ENCODE measurements at places on chromosomes 11 and 22.

DNA sequence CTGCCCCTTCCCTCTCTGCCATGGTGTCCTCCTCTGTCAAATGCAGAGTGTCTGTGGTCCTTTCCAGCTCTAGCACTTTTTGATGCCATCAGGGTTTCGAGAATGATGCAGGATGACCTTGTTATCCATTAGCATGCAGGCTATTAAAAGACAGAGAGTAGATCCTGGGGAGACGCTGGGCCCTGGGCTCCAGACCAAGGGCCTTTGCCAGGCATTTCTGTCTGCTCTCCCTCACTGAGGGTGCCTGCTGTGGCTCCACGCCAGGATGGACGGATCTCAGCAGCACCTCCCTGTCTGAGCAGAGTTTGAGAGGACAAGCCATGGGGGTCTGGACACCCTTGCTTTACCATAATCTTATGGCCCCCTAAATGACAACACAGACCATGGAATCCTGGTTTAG lies 110.8 kb upstream of the CD82 start:
- DNase-seq, result no peak

- DNase-seq, result peak; percentile 93
These were observed 2.8 kb downstream of the RIC8A start for GRCh38 chr11:210122-210802.

DNA sequence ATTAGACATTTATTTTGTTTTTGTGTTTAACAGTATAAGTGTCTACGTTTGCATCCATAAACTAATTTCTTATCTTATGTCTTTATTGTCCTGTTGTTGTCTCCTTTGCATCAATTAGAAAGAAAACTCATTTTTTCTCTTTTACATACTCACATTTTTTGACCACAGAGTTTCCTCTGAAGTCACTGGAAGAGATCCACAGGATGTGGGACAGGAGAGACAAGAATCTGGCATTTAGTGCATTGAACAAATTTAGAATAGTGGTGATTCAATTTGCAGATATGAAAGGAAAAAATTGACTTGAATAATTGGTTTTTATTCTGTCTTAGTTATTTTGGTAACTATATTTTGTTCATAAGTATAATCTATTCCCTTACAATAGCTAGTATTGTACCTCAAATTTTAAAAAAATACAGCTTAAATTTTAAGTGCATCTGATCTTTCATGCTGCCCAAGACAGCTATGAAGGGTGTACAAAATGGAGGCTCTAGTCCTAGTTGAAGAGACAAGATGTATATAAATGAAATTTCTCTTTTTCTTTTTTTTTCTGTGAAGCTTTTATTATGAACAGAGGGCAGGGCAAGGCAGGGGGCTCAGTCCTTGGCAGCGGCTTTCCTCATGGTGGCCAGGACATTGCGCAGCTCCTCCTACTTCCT lies 24.4 kb downstream of the HORMAD2 start:
- DNase-seq, result peak; percentile 40

- DNase-seq, result peak; percentile 41
These were observed 1.6 kb downstream of the EFEMP2 start for GRCh38 chr11:65870706-65871681.

DNA sequence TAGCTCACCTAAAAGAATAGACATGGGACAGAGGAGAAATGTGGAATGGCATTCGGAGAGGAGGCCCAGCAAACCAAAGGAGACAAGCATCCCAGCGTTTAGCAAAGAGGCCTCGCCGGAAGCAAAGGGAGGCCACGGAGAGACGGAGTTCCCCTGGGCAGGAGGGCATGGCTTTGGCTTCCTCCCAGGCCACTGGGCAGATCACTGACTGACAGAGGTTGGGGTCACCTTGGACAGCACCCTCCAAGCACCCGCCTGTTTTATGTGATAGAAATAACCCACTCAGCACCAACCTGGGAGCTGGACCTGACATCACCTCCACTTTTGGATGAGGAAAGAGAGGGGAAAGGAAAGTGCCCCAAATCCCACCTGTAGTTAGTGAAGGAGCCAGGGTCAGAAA lies 434.1 kb downstream of the BRD1 start:
- DNase-seq, result no peak

GRCh38 chr11:87304412-87304811 lies 266.7 kb downstream of the TMEM135 start:
- no peak for DNase-seq

DNA sequence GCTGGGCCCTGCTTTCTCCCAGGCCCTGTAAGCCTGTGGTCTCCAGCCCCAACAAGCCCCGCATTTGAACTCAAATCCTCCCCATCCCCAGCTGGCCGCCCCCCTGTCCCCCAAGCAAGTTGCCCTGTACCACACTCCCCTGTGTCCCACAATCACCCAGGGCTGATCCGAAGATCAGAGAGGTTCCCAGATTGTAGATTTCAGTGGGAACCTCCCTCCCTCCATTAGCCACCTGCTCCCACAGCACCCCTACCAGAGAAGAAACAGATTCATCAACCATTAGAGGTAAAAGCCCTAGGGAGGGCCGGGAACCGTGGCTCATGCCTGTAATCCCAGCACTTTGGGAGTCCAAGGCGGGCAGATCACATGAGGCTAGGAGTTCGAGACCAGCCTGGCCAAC lies 107.5 kb downstream of the FEZ1 start:
- no peak for DNase-seq

- no peak for DNase-seq
These were observed 1427.1 kb downstream of the LRRC4C start for GRCh38 chr11:40032331-40032730.

DNA sequence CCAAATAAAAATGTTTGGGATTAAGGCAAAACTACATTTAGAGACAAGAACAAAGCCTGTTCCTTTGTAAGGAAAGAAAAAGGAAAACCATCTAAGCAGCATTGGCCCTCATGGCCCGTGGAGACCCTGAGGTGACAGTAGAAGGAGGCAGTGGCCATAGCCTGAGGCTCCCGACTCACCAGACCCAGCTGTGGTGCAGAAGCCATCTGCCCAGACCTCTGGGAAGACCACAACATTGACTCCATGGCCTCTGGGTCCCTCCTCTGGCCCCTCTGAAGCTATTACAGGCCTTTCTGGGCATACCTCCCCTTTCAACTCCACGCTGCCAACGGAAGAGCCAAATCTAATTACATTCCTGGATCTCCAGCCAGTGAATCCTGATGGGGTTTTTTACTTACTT lies 6.4 kb downstream of the PRAME start:
- peak; percentile 3 for DNase-seq

DNA sequence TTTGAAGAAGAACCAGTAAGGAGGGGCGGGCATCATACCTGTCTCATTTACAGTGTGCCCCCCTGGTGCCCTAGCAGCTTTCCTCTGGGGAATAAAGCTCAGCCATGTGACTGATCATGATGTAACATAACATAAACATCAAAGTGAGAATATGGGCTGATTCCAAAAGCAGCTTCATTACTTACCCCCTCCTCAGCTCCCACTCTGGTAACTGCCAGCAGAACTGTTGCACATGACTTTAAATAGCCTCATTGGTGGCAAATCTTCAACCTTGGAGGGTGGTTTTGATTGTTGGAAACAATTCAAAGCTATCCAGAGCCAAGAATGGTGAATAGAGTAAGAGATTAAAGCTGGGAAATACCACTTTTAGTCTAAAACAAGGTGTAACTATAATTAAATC lies 384.6 kb downstream of the BUD13 start:
- no peak for DNase-seq

DNA sequence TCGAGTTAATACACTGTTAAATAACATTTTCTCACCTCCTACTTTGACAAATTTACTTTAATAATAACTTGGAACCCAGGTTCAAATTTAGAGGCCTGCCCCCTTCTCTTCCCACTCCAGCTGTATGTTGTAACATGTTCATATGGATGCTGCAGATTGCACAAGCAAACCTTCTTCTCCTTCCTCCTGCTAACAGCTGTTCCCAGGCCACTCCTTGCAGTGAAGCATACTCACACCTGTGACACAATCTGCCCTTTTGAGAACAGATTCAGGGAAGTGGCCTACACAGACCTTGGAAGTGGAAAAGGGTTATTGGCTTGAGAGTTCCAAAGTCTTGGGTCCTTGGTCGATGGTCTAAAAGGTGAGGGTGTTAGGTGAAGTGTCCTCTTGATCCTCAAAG lies 131.9 kb downstream of the TEAD1 start:
- no peak for DNase-seq

GRCh38 chr11:127862406-127862805 lies 725.0 kb downstream of the ETS1 start:
- peak; percentile 59 for DNase-seq

- no peak for DNase-seq
These were observed 961 bp downstream of the IPO7 start for GRCh38 chr11:9385327-9385899.

DNA sequence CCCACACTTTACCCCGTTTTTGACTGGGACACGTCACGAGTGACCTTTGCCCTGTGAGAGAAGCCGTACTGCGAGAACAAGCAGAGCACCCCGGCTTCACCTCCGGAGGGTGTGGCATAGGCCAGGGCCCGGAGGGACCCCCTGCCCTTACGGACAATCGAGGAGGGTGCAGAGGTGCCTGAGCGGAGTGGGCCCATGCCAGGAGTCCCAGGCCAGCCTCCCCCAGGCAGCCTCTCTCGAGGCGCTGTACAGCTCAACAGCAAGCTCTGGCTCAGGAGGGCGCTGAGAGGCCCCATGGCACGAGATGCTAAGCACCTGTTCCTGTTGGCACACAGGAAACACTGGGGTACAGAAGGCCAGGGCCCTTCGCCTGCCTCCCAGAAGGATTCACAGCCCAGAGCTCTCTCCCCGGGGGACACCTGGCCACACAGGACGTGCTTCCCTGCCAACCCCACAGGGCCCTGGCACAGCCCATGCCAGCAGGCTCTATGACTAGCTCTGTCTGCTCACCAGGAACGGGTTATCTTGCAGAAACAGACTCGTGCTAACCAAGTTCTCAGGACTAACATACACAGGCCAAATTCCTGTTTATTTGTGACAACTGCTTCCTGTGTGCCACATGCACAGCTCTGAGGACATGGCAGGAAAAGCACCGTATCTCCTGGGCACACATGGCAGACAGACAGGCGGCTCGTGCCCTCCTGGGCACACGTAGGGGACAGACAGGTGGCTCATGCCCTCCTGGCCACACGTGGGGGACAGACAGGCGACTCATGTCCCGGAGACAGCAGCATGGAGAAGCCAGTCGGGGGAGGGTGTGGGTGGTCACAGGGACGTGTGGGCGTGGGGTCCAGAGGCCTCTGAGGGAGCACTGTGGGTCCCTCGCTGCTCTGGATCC lies 11.6 kb downstream of the TOLLIP start:
- no peak for DNase-seq

DNA sequence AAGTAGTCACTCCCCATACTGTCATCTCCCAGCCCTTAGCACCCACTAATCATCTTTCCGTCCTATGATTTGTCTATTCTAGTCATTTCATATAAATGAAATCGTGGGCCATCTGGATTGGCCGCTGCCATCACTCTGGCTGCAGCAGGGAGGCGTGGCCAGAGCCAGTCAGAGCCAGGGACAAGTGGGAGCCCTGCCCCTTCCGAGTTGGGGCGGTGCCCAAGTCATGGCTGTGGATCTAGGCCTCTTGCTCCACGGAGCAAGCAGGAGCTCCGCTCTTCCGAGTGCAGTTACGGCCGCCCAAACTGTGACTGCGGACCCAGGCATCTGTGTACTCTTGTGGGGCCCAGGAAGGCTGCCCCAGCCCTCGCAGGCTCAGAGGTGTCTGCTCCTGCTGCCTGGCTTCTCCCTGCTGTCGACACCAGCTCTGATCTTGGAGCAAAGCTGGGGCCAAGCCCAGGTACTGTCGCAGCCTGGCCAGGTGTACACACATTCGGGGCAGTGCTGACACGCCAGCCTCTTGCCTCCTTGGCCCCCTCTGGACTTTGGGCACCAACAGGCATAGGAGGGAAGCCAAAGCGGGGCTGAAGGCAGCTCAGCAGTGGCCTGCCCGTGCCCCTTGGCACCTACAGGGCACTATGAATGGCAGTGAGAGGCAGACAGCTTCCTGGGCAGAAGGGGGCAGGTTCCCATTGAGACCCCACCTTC lies 8.4 kb downstream of the MRPL48 start:
- DNase-seq, result no peak

GRCh38 chr11:103530257-103530656 lies 421.0 kb downstream of the DYNC2H1 start:
- DNase-seq, result peak; percentile 33

DNA sequence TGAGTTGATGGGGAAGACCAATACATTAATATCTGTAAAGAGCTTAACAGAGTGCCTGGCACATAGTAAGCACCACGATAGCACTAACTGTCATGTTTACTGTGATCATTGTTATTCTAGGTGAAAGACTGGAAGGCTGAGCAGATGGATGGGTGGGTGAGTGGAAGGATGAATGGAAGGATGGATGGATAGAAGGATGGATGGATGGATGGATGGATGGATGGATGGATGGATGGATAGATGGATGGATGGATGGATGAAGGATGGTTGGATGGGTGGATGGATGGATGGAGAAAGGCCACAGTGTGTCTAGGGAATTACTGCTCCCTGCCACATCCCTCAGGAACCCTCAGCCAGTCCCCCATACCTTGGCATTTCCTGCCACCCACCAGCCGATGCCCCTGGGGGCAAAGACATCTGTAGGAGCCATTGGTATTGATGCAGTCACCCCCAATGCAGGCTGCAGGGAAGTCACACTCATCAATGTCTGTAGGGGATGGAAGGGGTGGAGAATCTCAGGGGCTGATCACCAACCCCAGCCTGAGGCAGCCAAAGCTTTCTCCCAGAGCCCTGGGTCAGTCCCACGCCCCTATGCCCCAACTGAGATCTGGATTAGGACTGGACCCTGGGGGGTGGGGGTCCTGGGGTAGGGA lies 15.3 kb downstream of the LTBP3 start:
- no peak for DNase-seq

DNA sequence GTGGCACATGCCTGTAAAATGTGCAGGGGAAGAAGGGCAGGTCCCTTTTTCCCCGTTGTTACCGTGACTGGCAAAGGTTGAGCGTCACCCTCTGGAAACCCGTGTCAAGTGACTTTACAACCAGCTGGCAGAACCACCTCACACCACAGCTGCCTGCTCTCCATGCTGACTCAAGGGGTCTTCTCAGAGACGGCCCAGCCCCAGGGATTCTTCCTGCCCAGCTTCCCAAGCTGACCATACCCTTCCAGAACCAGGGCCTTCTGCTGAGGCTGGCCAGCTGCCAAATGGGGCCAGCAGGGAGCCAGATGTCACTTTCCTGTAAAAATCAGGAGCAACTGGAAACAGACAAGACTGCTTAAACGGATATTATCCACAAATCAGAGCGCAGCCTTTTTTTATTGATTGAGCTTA lies 6.3 kb downstream of the PC start:
- DNase-seq, result peak; percentile 51

DNA sequence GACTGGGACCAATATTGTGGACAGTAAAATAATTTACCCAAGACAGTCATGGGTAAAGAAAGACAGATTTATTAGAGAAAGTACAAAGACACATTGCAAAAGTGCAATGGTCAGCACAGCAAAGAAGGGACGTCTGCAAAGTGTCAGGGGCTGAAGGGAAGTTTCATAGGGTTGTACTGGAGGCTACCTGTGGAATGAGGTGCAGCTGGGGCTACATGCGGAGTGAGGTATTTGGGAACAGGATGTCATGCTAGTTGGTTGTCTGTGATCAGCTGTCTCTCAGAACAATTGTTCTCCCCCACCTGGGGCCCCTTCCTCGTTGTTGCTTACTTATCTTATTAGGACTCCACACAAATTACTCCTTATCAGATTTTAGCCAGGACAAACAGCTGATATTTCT lies 11.4 kb upstream of the APOL3 start:
- DNase-seq, result no peak

GRCh38 chr22:44676441-44677352 lies 25.3 kb upstream of the PRR5 start:
- peak; percentile 39 for DNase-seq

Data from EH (cell line).